ENCODE measurements at places on chromosomes 13 and 19.

- no peak for DNase-seq
Measured at GRCh38 chr19:903266-903797, 9.7 kb downstream of the R3HDM4 start.

DNA sequence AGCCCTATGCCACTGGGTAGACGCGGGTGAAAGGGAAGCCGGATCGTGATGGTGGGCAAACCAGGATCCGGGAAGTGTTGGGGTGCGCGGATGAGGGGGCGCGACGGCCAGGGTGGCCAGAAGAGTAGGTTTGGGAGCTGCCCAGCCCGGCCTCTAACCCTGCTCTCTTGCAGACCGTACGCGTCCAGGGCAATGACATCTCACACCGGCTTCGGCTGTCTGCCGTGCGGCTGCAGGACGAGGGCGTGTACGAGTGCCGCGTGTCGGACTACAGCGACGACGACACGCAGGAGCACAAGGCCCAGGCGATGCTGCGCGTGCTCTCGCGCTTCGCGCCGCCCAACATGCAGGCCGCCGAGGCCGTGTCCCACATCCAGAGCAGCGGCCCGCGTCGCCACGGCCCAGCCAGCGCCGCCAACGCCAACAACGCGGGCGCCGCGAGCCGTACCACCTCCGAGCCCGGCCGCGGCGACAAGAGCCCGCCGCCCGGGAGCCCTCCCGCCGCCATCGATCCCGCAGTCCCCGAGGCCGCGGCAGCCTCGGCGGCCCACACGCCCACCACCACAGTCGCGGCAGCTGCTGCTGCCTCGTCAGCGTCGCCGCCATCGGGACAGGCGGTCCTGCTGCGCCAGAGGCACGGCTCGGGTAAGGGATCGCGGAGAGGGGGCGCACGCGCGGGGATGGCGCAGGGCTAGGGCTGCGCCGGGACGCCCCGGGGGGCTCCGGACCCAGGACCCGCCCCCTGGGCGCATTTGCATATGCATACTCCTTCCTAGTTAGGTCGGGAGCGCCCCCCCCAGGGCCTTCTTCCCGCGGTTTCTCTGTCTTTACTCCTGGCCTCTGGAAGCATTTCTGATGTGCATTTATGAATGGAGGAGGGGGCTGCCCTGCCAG is 4.1 kb downstream of the VSTM2B start:
- no peak for DNase-seq

DNA sequence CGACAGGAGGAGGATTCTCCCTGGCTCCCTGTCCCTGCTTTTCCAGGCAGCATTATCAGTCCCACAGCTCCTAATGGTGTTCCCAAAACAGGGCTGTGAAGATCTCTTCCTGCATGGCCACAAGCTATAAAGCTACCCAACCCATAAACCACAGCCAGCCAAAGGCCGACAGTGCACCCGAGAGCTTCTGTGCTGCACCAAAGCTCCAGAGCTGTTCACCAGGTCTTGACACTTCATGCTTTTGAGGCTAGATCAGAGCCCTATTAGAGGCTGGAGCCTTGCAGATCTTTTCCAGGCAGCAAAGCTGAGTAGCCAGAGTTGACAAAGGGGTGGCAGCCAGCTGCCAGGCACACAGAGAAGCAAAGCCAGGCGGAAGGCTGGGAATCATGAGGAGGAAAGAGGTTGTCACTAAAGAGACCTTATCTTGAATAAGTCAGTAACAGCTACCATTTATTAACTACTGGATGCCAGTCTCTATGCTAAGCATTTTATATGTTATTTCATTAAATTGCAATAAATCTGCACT is 180.4 kb downstream of the KATNAL1 start:
- no peak for DNase-seq

GRCh38 chr13:26699197-26699490 is 61.4 kb downstream of the GPR12 start:
- no peak for DNase-seq

GRCh38 chr19:2083174-2083854 is 12.8 kb downstream of the MOB3A start:
- no peak for DNase-seq

DNA sequence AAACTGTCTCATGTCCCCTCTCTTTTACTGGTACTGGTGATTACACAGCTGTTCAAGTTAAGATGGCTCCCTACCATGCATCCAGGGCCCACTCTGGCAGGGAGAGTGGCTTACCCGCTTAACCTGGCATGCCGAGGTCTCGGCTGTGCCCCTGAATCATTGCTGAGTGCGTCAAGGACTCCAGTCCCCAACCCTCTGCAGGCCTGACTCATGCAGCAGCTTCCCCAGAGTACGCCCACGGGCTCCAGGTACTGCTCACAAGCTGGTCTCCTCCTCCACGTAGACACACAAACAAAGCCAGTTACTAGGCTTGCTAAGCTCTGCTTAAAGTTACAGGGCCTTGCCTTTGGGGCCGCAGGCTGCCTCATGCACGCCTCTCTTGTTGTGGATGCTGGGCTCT is 447.4 kb downstream of the COG6 start:
- DNase-seq, result no peak

DNA sequence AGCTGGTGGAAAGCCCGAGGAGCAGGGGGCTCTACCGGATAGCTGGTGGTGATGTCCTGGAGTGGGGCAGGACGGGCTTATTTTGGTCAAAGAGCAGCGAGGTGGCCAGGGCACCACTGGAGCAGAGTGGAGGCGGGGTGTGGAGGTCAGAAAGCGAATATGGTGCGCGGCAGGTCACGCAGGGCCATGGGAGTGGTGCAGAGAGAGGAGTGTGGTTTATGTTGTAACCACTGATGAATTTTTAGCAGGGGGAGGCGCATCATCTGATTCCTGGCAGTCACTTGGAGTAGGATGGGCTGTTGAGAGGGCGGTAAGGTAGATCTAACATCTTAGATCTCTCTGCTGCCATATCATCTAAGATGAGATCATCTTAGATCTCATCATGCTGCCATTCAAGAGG is 1.4 kb upstream of the ZNF414 start:
- peak; percentile 26 for DNase-seq

- no peak for DNase-seq
Measured at GRCh38 chr13:20411638-20412342, 113.9 kb downstream of the CRYL1 start.

- no peak for DNase-seq
Measured at GRCh38 chr13:38262211-38262610, 87.4 kb upstream of the UFM1 start.

DNA sequence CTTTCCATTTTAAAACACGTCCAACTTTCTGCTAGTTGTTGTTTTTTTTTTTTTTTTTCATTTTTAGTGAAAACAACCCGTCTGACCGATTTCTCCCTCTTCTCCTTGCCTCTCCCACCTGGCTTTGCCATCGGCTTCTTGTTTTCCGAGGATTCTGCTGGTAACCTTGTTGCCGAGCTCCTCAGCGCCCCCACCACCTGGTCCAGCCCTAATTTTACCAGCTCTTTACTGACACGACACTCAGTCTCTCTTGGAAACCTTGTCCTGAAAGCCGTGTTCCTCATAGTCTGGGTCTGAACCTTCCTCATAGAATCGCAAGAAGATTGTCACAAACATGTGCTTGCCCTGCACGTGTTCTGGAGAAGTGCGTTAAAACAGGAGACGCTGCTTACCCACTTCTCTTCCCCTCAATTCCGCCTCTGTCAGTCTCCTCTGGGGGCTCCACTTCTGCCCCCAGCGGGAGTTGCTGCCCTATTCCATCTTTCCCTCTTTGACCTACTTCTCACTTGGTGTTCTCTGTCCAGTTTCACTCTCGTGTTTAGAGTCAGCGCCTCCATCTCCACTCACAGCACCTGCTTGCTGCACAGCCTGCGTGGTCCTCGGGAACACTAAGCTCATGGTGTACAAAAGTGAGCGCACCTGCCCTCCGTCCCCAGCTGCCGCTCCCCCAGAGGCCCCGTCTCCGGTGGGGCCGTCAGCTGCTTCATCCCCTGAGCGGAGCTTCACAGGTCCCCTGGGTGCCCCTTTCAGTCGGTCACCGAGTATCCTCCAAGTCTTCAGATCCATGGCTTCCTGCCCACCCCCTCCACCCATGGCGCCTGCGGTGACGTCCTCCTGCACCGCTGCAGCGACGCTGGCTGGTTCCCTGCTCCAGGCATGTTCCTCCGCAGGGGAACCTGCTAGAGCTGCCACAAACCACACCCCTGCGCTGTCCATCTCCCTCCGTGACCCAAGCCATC is 65.1 kb downstream of the TM9SF2 start:
- DNase-seq, result no peak

- DNase-seq, result no peak
Measured at GRCh38 chr19:45245826-45246225, 619 bp upstream of the EXOC3L2 start.

DNA sequence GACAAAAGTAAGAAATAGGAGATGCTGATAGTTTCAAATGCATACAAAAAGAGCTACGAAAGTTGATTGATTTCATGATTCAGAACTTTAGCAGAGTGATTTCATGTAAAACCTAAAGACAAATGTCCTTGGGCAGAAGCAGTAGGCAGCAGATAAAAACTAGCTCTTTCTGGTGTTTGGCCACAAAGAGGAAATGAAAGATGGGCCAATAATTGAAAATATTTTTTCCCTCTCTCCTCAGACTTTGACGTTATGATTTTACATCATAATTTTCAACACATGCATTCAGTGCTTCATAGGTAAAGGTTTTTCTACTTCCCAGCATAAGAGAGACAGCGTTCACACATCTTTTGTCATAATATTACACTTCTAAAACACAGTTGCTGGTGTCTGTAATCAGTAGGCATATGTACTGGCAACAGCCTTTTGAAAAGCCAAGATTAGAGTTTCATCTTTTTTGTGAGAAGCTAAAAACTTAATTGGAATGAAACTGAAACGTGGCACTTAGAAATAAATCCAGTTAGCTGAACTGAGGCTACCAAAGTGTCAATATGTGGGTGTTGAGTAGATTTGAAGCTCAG is 9.3 kb downstream of the SCEL start:
- no peak for DNase-seq

GRCh38 chr13:37701306-37701705 is 102.7 kb upstream of the POSTN start:
- no peak for DNase-seq

- no peak for DNase-seq
Measured at GRCh38 chr19:53865918-53866864, 1.5 kb upstream of the MYADM start.

GRCh38 chr19:48206397-48207093 is 36.1 kb downstream of the ZSWIM9 start:
- DNase-seq, result no peak

- DNase-seq, result no peak
Measured at GRCh38 chr13:84896128-84896527, 903.1 kb downstream of the SLITRK6 start.

- DNase-seq, result no peak
Measured at GRCh38 chr13:52812941-52813340, 35.5 kb downstream of the PCDH8 start.

- no peak for DNase-seq
Measured at GRCh38 chr13:108816375-108816774, 187.0 kb downstream of the MYO16 start.

DNA sequence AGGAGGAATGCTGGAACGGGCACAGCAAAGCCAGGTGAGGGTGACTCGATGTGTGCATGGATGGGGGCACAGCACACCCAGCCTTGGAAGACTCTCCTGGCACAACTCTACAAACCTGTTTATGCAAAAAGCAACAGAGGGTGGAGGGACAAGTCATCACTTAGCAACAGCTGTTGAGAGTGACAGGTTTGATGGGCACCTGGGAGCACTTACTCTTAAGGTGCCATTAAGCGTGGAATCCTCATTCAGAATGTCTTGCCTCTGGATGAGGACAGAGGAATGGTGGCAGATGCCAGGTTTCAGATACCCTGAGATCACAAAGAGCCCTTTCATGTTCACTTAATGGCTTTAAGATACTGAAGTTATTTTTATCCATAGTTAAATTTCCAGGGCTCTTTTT is 97.0 kb downstream of the DCT start:
- DNase-seq, result no peak

- DNase-seq, result peak; percentile 10
Measured at GRCh38 chr13:36297366-36298338, at the start of gene CCDC169. TSS of gene CCDC169 (minus strand) at chr13:36297814. CDS start at chr13:36297719, 95 bp downstream.

DNA sequence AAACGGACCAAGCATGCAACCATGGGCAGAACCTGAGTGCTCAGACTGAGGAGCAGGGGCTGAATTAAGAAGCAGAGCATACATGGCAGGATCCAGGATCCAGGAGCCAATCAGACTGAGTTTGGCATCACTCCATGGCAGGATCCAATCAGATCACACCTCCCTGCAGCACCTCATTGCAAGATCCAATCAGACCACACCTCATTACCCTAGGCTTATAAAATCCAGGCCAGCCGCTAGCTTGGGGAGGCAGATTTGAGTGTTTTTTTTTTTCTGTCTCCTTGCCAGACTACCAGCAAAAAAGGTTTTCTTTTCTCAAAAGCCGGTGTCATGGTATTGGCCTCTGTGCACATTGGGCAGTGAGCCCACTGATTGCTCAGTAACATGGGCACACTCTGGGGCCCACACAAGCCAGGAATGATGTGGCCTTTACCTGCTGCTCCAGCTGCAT is 127.9 kb upstream of the GJB6 start:
- no peak for DNase-seq

- no peak for DNase-seq
Measured at GRCh38 chr13:21549633-21550032, 54.3 kb downstream of the MICU2 start.

DNA sequence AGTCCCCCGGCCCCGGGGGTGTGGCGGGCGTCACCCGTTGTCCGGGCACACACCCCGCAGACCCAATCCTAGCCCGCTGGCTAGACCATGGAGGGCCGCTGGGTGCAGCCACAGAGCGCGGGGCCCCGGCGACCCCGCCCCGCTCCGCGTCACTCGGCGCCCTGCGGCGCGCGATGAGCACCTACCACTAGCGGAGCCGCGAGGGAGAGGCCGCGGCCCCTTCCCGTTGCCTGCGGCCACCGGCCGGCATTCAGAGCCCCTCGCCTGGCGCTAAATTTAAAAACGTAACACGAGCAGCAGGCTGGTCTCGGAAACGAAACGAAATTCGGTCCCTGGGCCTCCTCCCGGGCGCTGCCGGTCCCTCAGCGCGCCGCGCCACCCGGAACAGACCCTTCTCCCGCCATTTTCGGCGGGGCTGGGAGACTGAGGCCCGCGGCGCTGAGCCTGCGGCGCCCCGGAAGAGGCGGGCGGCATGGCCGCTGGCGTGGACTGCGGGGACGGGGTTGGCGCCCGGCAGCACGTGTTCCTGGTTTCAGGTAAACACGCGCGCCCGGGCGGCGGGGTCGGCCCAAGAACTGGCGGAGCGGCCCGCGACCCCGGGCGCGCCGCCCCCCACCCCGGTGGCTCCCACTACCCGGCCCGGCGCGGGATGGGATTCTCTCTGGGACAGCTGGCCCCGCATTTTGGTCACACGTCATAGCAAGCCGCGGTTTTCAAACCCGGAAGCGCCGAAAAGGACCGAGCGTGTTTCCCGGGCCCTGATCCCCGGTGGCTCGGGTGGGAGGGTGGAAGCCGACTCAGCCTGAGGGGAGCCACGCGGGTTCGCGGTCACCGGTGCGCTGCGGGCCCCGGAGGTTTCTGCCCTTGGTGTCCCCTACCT is at the start of gene RNASEH2B:
RNASEH2B (plus strand) TSS at position 187 of the 880 bp plus-strand sequence; CDS start at position 473, 286 bp downstream.
- no peak for DNase-seq

DNA sequence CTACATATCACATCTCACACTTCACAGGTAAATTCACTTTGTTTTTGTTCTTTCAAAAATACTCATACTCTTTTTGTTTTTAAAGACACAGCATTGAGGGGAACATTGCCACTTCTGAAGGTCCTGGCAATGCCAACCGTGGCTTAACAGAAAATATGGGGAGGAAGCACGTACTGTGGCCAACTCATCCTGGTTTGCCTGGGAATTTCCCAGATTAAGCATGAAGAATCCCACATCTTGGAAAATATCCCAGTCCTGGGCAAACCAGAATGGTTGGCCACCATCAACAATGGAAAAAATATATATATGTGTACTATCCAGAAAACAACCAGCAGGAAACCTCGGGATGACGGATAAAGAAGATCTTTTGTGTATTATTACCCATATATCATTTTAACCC is 1032.2 kb upstream of the SLC10A2 start:
- no peak for DNase-seq

- no peak for DNase-seq
Measured at GRCh38 chr19:17086834-17087233, 11.3 kb downstream of the MYO9B start.
